ENCODE measurements at places on chromosomes 12 and 14. TPM values are rescaled to one million over a fixed set of nuclear protein-coding genes. Genes with fewer than 3 reads are reported as not detected.

DNA sequence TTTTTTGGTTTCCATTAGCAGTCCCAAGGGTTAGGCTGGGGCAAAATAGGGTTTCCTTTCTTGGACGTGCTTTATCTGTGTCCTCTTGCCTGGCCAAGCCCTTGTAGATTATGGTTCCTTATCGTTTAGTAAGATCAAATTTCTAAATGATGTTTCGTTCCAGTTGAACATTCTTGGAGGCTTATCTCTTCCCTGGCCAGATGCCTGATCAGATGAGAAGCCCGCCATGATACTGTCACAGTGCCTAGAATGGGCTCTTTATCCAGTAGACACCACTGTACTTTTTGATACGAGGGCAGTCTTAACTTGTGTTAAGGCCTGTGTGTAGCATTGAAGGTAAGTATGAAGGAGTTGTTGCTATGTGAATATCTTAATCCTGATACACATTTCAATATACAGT lies 76.1 kb upstream of the TMEM263 start:
- no peak for DNase-seq

DNA sequence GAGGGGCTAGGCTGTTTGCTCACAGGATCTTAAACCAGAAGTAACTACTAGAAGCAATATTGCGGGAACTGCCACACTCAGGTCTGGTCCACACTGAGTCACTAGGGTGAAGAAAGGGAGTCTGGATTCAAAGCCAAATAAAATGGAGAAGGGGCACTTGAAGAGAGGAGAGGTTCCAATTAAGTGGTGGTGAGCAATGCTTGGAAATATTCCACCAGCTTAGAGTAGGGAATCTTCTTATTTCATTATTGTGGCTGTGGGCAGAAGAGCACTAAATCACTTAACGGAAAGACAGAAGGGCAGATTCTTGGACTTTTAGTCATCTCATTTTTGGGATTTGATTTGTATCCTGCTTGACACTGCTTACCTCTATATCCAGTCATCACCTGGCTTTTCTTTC lies 48.6 kb upstream of the PPP1R12A start:
- DNase-seq, result no peak

- DNase-seq, result no peak
These were observed 1.0 kb downstream of the CDCA3 start for GRCh38 chr12:6849976-6850560.

- DNase-seq, result no peak
These were observed 286.6 kb upstream of the KITLG start for GRCh38 chr12:88866881-88867280.

DNA sequence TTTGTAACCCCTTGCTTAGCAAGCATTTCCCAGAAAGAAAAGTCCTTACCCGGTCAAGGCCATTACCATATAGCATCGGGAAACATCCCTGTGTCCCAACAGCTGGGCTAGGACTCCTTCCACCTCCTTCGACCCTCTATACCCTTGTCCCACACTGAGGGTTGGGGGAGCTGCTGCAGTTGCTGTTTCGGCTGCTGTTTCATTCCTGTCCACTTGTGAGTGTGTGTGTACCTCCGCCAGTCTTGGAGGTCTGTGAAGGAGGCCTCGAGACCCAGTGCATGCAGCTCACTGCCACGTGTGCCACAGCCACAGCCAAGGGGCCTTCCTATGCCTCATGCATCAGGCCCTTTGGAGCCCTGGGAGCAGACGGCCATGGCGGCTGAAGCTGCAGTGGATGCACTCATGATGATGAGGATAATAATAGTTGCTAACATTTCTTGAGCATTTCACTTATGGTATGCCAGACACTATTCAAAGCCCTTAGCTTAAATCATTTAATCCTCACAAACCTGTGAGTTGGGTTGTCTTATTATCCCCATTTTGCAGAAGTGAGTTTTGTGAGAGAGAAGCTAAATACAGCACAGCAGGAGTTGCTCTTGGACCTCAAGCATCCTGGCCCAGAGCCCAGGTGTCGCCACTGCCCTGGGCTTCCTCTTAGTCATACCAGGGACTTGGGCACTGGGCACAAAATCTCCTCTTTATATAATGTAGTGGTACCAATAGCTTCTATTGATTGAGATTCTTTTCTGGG lies 156.5 kb downstream of the PRKCH start:
- DNase-seq, result peak; percentile 45

DNA sequence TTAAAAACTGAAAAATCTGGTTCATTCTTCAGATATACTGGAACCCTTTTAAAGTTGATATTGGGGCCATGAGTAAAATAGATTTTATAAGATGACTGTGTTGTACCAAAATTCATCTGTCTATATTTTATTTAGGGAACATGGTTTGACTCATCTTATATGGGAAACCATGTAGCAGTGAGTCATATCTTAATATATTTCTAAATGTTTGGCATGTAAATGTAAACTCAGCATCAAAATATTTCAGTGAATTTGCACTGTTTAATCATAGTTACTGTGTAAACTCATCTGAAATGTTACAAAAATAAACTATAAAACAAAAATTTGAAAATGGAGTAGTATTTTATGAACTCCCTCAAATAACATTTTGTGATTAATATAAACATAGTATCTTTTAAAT lies 14.2 kb downstream of the PTGER2 start:
- no peak for DNase-seq

DNA sequence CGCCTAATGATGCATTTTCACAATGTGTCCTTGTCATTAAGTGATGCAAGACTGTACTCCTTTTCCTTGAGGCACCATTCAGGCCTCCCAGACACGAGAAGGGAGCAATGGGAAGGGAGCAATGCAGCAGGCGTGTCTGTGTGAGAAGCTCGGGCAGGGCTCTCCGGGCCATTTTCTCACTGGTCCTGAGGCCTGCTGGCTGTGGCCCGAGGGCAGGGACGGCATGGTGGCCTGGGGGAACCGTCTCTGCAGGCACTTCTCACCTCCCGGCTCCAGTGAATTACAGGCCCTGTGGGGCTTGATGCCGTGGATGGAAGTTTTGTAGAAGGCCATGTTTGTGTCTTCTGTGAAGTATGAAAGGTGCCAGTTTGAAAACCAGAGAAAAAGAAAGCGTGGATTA lies 71.0 kb downstream of the ADGRD1 start:
- no peak for DNase-seq

DNA sequence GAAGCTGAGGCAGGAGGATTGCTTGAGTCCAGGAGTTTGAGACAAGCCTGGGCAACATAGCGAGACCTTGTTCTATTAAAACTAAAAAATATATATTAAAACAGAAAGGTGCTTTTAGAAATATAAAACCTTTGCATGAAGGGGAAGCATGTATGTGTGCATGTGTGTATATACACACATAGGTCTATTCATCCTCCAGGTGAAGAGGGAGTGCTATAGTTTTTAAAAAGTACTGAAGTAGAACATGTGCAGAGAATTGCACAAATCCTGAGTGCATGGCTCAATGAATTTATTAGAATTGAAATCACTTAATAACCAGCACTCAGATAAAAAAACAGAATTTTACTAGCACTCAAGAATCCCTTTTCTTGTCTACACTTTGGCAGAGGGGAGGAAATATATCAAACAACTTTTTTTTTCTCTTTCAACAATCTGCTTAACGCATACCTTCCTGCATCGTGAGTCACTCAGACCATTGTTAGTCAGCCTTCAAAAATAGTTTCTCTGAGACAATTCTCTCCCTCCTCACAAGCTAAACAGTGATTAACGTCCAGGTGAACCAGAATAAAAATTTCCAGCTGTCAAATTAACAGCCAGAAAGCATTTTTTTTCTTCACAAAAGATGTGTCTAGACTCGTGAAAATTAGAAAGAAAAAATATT lies 17.7 kb upstream of the NEDD1 start:
- DNase-seq, result no peak

DNA sequence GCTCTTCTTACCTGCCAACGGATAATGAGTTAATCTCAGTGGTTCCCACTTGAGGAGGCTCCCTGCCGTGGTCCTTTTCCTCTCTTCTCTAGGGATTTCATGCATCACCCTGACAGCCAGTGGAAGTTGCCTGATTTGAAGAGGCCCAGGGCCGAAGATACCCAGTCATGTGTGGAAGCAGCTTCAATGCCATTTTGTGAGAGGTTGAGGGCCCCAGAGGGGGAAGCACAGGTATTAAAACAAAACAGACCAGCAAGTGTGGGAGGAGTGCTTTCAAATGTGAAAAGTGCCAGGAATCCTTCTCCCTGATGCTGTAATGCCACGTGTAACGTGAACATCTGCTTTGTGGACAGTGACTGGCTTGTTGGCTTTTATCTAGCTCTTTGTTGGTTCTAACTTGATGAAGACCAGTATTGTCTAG lies 1.5 kb downstream of the TCP11L2 start:
- DNase-seq, result no peak

- peak; percentile 59 for DNase-seq
These were observed 114.8 kb downstream of the PLXNC1 start for GRCh38 chr12:94263011-94263811.

- DNase-seq, result no peak
These were observed 33.2 kb upstream of the PPP1R13B start for GRCh38 chr14:103880348-103881267.

GRCh38 chr14:103185051-103186029 lies 62.1 kb downstream of the TNFAIP2 start:
- no peak for DNase-seq

- no peak for DNase-seq
These were observed 102.0 kb downstream of the FSCB start for GRCh38 chr14:44405011-44405486.

GRCh38 chr14:52836063-52836462 lies 44.7 kb upstream of the GNPNAT1 start:
- DNase-seq, result no peak

GRCh38 chr12:4564818-4565217 lies 2.8 kb downstream of the DYRK4 start:
- no peak for DNase-seq

DNA sequence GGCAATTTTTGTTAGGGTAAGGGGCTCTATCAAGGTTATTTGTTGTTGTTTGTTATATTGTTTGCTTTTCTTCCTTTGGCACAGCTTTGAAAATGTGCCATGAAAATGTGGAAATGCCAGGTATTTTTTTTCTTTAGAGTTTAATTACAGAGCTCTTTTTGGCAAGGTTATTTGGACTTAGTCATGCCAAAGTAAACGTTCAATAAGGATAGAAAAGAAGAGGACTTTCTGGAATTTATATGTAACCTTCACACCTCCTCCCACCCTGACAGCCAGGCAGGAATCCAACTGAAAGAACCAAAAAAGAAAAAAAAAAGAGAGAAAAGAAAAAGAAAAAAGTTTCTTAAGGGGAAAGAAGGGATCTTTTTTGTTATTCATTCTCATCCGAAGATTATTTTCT lies 217.8 kb downstream of the KITLG start:
- no peak for DNase-seq

DNA sequence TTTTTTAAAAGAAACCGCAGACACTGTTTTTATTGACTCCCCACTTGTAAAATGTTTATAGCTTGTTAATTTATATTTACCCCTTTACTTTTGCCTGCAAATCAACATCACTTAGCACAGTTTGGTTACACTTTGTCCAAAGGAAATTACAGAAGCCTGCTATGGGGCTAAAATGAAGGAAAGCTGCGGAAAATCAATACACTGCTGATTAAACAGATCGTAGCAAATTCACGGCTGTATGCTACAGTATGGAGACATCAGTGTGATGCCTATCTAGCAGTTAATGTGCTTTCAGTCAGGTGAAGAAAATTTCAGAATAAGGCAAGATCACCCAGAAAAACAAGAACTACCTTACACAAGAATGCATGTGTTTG lies 110.0 kb downstream of the FOXG1 start:
- no peak for DNase-seq

DNA sequence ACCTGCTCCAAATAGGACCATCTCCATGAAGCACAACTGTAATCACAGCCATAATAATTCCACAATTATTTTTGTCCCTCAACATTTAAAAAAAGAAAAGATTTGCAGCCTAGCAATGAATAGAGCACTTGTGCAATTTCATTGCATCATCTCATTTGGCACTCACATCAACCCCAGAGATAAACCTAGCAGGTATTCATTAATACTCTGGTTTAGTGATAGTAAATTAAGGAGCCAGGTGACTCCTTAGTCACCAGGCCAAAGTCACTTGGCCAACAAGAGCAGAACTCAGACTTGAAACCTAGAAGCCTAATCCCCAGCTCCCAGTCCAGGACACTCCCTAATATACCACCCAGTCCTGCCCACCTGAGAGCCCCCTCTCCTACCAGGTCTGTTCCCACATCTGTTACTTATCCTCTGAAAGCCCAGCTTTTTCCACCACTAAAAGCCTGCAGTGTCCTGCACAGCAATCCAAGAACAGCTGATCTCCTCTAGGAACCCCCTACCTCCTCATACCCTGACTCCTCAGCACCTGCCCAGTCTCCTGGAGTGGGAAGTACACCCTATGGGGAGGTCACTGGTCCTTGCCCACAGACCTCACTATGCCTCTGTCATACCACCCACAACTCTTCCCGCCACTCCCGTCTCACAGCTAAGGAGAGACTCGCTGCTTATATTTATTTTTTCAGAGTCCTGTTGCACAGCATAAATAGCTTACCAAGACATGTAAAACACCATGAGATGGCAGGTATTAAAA lies 22.1 kb downstream of the OR10P1 start:
- DNase-seq, result no peak

GRCh38 chr12:120474616-120474960 lies 5.0 kb upstream of the SRSF9 start:
- DNase-seq, result no peak

DNA sequence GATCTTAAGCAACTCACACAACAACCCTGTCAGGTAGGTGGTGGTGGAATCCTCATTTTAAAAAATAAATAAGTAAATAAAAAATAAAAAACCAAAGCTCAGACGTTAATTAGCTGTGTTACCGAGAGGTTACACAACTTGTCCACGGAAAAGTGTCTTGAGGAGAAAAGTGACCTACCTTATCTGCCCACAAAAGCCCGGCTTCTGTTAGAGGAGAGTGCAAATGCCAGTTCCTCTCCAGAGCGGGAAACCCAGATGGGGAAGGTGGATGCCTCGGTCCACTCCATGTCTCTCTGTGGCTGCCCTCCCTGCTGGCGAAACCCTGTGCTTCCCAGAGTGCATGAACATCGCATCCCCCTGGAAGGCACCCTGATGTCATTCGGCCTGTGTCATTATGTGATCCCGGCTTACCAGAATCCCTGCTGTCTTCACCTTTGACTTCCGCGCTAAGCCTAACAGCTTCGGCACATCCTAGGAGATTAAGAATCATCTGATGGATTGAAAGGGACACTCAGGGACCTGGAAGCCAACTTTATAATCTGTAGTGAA lies 6.4 kb downstream of the MLXIP start:
- DNase-seq, result no peak

GRCh38 chr14:58978343-58978742 lies 210.1 kb upstream of the DAAM1 start:
- DNase-seq, result no peak

SLC2A14 gene
- total RNA-seq, result 18.6 TPM

ESPL1 gene
- 90.2 TPM for total RNA-seq

CMTM5 gene
- total RNA-seq, result not detected

REM2 gene
- 1.2 TPM for total RNA-seq

SRRM4 gene
- not detected for total RNA-seq

CRIP2 gene
- total RNA-seq, result 1.8 TPM

SLC25A47 gene
- total RNA-seq, result not detected

All from activated CD4-positive, alpha-beta memory T cell treated with anti-CD3 and anti-CD28 coated beads, Interleukin-2, amount 10 ng/mL, durations not matched to agents 7 days and 5 days (primary cell).